ENCODE measurements at places on chromosomes 7 and 10. TPM values are rescaled to one million over a fixed set of nuclear protein-coding genes. Genes with fewer than 3 reads are reported as not detected.
A peak's percentile ranks its signal among the peaks of the same experiment; 100 is the strongest.

LLCFC1 gene
- total RNA-seq = not detected

MUC12 gene
- not detected for total RNA-seq

GCC1 gene
- total RNA-seq = 8.4 TPM

OR2A12 gene
- total RNA-seq = not detected

JMJD1C gene
- total RNA-seq = 14.1 TPM

HOXA9 gene
- total RNA-seq = 29.9 TPM

TAF3 gene
- total RNA-seq = 0.92 TPM

SLC29A4 gene
- 4.4 TPM for total RNA-seq

NOS3 gene
- total RNA-seq = 0.20 TPM

- no peak for DNase-seq
These were observed 68.6 kb downstream of the SRI start for GRCh38 chr7:88151119-88151790.

DNA sequence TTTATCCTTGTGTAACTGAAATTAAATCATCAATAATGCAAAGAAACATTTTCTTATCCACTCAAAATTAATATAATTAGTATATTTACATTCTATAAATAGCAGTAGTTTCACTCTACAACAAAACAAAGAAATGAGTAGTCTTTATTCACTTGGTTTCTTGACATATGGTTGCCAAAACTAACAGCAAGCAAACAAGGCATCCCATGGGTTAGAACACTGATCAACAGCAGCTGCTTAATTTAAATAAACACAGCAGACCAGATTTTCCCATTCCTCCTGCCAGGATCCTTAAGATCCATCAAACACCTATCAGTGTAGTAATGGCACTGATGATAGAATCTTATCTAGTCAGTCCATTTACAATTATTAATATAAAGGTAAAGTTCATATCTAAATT is 22.1 kb downstream of the NCAPG2 start:
- no peak for DNase-seq

- DNase-seq = no peak
These were observed 133.7 kb upstream of the CDK1 start for GRCh38 chr10:60644436-60645130.

- DNase-seq = no peak
These were observed 82.9 kb downstream of the GALNT11 start for GRCh38 chr7:152108359-152108758.

DNA sequence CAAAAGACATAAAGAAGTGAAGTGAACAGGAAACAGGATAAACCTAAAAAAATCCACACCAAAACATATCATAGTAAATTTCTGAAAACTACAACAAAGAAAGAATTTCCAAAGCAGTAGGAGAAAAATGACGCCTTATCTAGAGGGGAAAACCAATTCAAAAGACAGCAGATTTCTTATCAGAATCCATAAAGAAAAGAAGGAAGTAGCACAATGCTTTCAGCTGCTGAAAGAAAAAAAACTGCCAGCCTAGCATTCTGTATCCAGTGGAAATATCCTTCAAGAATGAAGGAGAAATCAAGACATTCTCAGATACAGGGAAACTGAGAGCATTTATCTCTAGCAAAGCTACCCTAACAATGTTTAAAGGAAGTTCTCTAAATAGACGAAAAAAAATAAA is 37.8 kb downstream of the PDLIM1 start:
- DNase-seq = no peak

GRCh38 chr7:66807736-66808135 is 67.2 kb downstream of the RABGEF1 start:
- DNase-seq = no peak

GRCh38 chr10:18136073-18136791 is 4.0 kb upstream of the CACNB2 start:
- DNase-seq = no peak

GRCh38 chr7:22561321-22561811 is 61.4 kb upstream of the STEAP1B start:
- DNase-seq = peak; percentile 97

Measured in MG63 (cell line).